Epithelial cell of proximal tubule (primary cell): ENCODE measurements at places on chromosomes 11 and 22.
A peak's percentile ranks its signal among the peaks of the same experiment; 100 is the strongest.

DNA sequence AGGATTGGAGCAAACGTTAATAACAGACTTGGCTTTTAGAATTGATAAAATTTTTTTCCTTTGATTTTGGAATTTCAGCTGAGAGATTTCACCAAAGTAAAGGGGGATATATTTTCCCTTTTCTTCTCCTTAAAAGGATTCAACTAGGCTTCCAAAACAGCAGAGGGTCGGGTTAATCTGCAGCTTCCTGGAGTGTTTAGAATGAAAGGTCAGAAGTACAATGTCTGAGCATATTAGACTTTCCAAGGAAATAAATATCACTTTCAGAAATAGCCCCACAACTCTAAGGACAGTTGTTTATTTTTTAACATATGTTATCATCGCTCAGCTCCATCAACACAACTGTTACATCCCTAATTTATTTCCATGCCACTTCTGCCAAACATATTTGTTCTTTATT is 1532.9 kb upstream of the RAG2 start:
- no peak for DNase-seq

DNA sequence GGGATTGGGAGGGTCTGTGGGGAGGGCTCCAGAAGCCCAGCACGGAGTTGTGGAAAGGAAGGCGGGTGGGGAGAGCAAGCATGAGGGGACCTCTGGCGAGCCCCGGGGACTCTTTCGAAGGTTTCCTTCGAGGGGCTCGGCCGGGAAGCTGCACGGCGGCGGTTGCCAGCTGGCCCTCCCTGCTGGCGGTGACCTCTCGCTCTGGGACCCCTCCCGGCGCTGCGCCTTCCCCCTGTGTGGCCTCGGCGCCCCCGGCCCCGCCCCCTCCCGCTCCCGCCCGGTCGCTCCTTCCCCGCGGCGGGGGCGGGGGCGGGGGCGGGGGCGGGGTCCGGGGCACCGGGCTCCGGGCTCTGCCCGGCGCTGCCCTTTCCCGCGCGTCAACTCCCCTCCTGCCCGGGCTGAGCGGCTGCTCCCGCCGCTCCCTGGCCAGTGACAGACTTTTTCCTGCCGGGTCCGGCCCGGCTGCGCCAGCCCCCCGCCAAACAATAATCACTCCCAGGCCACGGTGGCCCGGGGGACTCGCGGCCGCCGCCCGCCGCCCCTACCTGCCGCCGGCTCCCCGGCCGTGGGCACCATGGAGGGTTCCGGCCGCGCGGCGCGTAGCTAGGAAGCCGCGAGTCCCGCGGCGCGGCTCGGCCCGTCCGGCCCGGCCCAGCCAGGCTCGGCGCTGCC is 941 bp downstream of the CLCF1 start:
- no peak for DNase-seq

- no peak for DNase-seq
Measured at GRCh38 chr11:61869429-61869707, 22.0 kb downstream of the FADS3 start.

GRCh38 chr11:35079611-35080010 is 59.4 kb upstream of the CD44 start:
- DNase-seq: no peak

DNA sequence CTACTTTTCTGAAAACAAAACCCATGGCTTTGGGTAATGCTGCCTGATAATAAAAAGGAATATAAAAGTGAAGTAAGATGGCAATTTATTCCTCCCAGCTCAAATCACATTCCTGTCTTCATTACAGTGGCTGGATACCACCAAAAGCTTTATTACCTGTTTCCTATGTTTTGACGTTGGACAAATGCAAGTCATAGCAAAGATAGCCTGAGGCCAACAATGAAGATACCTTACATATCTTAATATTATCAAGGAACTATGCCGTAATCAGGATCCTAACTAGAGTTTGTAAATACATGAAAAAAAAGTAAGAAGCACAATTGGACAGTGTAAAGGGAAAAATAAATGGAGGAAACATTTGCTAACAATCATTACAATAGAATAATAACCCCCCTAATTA is 202.4 kb downstream of the SOX6 start:
- no peak for DNase-seq

GRCh38 chr22:17397756-17398547 is 28.7 kb downstream of the CECR2 start:
- peak; percentile 6 for DNase-seq

DNA sequence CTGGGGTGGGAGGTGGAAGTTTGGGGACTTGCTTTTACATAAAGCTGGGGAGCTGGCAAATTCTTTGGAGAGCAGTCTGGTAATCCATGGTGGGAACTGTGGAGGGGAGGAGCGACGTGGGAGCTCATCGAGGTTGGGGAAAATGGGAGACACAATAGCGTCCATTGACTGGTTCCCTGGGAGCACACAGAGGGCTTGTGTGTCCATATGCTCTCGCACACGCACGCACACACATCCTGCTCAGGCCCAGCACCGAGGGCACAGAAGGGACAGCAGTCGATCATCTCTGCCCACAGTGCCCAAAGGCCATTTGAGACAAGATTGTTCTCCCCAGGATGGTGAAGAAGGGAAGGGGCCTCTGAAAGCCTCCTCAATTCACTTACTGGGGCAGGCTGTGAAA is 53.7 kb downstream of the FBXO7 start:
- no peak for DNase-seq

DNA sequence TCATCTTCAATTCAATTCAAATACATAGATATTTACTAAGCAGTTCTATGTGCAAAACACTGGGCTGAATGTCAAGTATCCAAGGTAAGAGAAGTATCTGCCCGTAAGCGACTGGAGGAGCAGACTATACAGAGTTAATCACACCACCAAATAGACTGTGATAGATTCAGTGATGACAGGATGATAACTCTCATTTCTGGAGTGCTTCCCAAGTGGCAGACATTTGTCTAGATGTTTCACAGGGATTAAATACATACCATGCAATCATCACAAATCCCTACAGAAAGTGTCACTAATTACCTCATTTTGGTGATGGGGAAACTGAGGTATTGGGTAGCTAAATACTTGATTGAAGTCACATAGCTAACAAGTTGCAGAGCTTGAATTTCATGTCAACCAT is 508.7 kb upstream of the TENM4 start:
- DNase-seq: no peak
